GDM1 (cell line): ENCODE measurements at places on chromosomes 7 and 10.

GRCh38 chr7:148563583-148564274 is 26.8 kb upstream of the C7orf33 start:
- no peak for DNase-seq

- DNase-seq = no peak
These were observed 52.1 kb upstream of the STK17A start for GRCh38 chr7:43530553-43531410.

GRCh38 chr10:126908225-126908624 is 3.0 kb downstream of the DOCK1 start:
- DNase-seq = no peak

DNA sequence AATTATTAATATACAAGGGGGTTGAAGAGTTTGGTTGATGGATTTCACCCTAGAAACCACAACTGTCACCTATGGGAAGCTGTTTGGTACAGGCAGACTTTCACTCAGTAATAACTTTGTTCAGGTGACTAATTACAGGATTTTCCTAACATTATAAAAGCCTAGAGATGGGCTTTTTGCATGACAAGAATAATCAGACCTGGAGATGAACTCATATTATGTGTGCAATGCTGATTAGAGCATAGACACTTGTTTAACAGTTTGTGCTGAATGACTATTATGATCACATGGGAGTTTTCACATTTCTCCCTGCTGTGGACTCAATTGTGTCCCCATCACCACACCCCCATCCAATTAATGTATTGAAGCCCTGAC is 90.2 kb upstream of the STEAP4 start:
- no peak for DNase-seq

DNA sequence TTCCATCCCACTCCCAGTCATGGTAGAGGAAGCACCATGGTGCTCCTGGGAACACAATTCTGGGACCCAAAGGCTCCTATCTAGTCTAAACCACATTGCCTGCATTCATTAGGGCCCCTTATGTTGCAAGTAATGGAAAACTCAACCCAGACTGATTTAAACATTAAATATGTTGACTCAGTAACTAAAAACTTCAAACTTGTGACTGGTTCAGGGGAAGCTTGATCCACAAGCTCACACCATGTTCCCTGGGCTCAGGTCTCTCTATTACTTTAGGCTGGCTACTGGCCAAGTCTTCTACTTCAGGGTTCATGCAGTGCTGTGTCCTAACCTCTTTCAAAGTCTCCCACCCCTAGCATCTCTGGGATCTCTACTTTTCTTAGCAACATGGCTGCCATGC is 13.1 kb downstream of the WNT16 start:
- DNase-seq = no peak

DNA sequence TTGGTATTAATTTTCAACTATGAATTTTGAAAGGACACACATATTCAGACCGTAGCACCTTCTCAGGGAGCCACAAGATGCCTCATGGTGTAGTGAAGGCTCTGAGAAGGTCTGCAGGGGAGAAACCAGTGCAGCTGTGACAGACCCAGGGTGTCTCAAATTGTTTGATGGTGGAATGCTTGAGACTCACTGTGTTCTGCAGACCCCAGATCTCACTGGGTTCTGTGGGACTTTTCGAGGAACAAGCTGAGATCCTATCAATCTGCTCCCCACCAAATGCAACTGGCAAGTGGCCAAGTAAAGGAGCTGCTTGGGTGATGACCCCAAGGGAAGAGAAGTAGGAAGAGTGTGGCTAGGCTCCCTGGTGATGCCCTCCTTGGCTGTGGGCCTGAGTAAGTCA is 130.5 kb upstream of the UNC5B start:
- DNase-seq = no peak
